ENCODE measurements at places on chromosomes 1 and 21.

- no peak for DNase-seq
These were observed 179.3 kb upstream of the HMGB4 start for GRCh38 chr1:33684396-33685179.

GRCh38 chr1:24201941-24202440 is 14.9 kb upstream of the IFNLR1 start:
- peak; percentile 84 for DNase-seq

- no peak for DNase-seq
These were observed at the start of gene LENEP for GRCh38 chr1:154993572-154994268. Gene LENEP (plus strand): TSS chr1:154993586. CDS start chr1:154993608, 22 bp downstream.

DNA sequence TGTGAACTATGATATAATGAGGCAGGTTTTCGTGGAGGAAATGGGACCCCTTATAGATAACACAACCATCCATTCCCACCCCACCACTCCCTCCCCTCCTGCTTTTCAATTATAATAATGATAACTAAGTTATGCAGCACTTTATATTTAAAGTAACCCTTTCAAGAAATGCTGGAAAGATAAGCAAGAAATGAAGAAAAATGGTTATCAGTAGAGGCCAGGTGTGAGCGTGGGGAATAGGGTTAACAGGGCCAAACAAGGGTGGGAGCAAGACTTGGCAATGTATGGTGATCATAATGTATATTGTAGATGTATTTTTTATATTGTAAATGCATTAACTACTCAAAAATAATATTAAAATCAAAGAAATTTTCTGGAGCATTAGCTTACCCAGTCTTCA is 133.4 kb downstream of the PBX1 start:
- no peak for DNase-seq
